ENCODE measurements at places on chromosomes 5 and 9.

DNA sequence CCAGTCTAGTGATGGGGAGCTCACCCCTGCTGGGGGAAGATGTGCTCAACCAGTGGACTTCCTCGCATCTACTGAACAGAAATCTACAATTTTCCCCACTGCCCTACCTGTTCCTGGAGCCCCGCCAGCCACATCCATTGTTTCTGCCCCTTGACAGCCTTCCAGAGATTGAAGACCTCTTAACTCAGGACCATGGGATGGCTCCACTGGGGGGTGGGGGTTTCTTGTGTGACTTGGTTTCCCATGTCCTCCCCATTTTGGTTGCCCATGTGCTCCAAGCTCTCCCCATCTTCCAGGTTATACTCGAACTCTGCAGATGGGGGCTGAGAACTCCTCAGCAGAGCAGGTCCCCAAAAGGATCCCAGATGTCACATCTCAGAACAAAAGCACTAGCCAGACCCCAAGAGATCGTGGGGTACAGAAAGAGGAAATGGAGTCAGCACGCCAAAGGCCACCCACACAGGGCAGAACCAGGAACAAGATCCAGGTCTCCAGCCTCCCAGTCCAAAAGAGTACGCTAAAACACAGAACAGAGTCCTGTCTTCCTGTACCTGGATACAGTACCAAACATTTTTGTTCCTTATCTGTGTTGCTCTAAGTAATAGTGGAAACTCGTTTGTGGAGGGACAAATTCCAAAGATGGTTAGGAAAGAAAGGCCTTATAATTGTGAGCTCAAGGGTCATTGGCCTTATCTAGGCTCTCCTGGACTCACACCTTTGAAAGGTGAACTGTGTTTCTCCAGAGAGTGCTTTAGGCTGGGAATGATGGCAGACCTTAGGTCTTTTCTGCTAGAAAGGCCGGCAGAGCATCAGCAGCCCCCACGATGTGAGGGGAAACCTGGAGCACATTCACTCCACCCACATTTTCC, 15.8 kb downstream of the CORO2A start:
- no peak overlapping the region for H3K27ac ChIP-seq
- DNase-seq = no peak
- no peaks in the 10 kb centered on the region for H3K27me3 ChIP-seq

- no peaks in the 10 kb centered on the region for H3K36me3 ChIP-seq
- no peak for DNase-seq
Measured at GRCh38 chr9:81716409-81716808, 27.1 kb upstream of the TLE1 start.

- no peak overlapping the region for H3K4me3 ChIP-seq
- H3K27me3 ChIP-seq = peaks cover 12% of the 10 kb centered on the region
- H3K4me1 ChIP-seq = no peaks in the 10 kb centered on the region
- H3K27ac ChIP-seq = no peak overlapping the region
- H3K36me3 ChIP-seq = no peaks in the 10 kb centered on the region
Measured at GRCh38 chr9:95670122-95670521, 153.4 kb upstream of the PTCH1 start.

DNA sequence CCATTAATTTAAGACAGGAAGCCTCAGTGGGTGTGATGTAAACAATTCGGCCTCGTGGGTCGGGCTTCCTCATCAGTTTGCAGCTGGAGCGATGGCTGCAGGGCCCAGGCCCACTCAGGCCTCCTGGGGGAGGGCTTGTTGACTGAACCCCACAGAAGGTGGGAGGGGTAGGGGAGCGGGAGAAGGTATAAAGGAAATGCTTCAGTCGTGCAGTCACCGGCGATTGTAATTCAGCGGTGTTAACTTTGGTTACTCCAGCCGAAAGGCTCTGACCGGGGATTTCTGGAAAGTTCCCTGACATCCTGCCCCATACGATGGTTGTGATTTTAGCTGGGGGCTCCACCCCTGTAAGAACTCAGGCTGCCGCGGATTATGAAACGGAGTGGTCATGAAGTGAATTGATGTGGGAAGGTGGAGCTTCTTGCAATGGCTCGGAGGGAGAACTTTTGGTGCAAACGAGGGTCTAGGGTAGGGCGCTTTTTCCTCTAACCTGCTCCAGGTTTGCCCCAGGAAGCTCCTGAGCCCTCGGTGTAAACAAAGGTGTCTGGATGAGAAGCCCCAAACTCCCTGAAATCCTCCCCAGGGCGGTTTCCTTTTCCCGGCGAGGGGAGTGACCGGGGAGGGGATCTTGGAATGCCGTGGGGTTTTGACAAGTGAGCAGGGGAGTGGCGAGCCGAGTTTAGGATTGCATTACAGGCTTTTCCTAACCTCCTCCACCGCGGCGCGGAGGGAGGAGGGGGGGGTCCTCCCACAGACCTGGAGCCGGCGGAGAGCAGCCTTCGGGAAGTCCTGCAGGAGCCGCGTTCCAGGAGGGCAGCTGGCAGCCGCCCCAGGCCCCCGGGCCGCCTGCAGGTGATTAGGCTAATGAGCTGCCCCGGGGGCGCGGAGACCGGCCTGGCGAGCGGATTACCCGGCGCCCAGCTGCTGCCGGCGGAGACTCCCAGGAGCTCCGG, 215.5 kb downstream of the PDZD2 start:
- peaks cover 7% of the 10 kb centered on the region for H3K36me3 ChIP-seq
- peaks cover 16% of the 10 kb centered on the region for H3K4me1 ChIP-seq
- H3K27me3 ChIP-seq = peaks cover 13% of the 10 kb centered on the region
- H3K27ac ChIP-seq = no peak overlapping the region
- peak; percentile 11 for DNase-seq

- H3K27ac ChIP-seq = no peak overlapping the region
- no peaks in the 10 kb centered on the region for H3K27me3 ChIP-seq
- peaks cover 2% of the 10 kb centered on the region for H3K36me3 ChIP-seq
- DNase-seq = no peak
Measured at GRCh38 chr9:122085260-122085659, 7.8 kb downstream of the TTLL11 start.

DNA sequence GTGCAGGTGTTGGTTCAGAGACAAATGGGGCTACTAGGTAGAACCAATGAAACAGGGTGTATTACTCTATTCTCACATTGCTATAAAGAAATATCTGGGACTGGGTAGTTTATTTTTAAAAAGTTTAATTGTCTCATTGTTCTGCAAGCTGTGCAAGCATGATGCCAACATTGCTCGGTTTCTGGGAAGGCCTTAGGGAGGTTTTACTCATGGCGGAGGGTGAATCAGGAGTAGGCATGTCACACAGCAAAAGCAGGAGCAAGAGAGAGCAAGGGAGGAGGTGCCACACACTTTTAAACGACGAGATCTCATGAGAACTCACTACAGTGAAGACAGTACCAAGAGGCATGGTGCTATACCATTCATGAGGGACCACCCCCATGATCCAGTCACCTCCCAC, 134.6 kb downstream of the PIK3R1 start:
- H3K27me3 ChIP-seq = no peaks in the 10 kb centered on the region
- no peak overlapping the region for H3K4me3 ChIP-seq

DNA sequence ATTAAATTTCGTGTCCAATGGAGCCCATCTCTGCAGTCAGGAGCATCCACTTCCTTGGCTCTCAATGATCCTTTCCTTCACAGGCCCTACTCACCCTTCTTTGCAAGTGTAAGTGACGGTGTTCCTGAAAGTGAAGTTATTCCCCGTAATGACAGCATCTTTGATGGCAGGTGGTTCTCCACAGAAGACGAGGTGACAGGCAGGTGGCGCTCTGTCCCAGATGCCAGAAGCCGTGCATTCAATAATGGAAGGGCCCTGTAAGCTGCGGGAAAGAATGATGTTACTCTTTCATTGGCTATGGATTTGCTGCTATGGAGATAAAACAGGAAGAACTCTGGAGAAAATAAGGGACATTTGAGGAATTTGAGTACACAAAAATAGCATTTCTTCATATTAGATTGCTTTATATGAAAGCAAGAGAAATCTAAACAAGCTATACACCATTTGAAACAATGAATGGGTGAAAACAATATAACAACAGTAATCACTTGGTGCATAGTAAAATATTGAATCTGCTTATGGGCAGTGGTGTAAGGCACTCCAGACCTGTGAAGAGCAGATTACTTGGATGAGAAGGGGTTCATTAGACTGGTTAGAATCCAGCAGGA, 89.9 kb upstream of the TXNDC8 start:
- DNase-seq = peak; percentile 20
- no peak overlapping the region for H3K27ac ChIP-seq
- H3K27me3 ChIP-seq = peaks cover 6% of the 10 kb centered on the region
- H3K36me3 ChIP-seq = no peaks in the 10 kb centered on the region

DNA sequence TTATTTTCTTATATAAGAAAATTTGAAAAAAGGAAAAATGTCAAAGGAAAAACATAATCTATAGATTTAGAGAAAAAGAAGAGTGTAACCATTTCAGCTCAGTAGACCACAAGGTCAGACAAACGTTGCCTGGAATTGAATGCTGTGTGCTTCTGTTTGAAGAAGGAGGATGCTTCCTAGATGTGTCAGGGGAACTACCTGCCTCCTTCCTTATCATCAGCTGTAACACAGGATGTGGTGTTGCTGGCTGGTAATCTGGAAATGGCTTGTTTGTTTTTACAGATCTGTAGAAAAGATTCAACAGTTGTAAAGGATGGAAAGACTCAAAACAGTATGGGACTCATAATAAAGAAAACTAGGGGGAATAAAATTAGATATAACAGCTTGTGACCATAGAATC, 160.7 kb upstream of the MEF2C start:
- peaks cover 3% of the 10 kb centered on the region for H3K4me1 ChIP-seq
- H3K4me3 ChIP-seq = no peak overlapping the region
- H3K36me3 ChIP-seq = no peaks in the 10 kb centered on the region
- DNase-seq = no peak

Measured in activated naive CD8-positive, alpha-beta T cell treated with anti-CD3 and anti-CD28 coated beads for 36 hours (primary cell).